Right ventricle myocardium superior (tissue), 1 donor: ENCODE measurements at places on chromosomes 6 and 20. TPM values are rescaled to one million over a fixed set of nuclear protein-coding genes. Genes with fewer than 3 reads are reported as not detected.

The CTAGE9 gene
- total RNA-seq = not detected

The ANGPT4 gene
- total RNA-seq = not detected

The NHSL1 gene
- 44.2 TPM for total RNA-seq

The PBX2 gene
- total RNA-seq = 39.1 TPM

The SNAI1 gene
- total RNA-seq = 0.81 TPM
